Non-pigmented ciliary epithelial cell (primary cell): ENCODE measurements at places on chromosomes 1 and 21.

- DNase-seq = no peak
Observed at GRCh38 chr1:24344090-24344742, 25.1 kb downstream of the GRHL3 start.

- DNase-seq = peak; percentile 6
Observed at GRCh38 chr1:110783292-110783918, 89.5 kb upstream of the CD53 start.

GRCh38 chr1:221873673-221874072 lies 131.8 kb upstream of the DUSP10 start:
- DNase-seq = no peak

DNA sequence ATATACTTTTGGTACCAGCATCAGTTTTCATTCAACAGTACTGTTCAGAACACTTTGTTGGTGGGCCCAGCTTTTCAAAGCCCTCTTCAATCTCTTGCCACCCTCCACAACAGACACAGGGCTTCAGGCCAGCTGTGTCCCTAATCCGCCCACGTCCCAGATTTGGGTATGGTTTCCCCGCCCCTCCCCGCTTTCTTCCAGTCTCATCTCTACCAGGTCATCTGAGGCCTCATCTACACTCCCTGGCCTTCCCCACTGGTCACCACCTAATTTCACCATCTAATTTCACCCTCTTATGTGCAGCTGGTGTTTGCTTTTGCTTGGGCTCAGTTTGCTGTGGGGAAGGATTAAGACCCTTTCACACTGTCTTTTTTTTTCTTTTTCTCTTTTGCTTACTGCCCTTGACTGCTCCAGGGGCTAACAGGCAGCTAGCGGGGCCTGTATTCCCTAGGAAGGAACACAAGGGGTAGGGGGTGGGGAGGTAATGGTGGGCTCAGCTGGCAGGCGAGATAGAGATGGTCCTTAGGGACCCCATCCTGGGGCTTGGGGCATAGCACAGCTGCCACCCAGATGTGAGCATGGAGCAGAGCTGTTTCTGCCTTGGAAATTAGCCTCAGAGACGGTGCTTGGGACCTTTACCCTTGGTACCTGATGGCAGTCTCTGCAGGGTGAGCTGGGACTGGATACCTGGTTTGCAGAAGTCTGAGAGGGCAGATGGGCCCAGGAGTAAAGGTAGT lies 3.8 kb upstream of the EPB41 start:
- no peak for DNase-seq

DNA sequence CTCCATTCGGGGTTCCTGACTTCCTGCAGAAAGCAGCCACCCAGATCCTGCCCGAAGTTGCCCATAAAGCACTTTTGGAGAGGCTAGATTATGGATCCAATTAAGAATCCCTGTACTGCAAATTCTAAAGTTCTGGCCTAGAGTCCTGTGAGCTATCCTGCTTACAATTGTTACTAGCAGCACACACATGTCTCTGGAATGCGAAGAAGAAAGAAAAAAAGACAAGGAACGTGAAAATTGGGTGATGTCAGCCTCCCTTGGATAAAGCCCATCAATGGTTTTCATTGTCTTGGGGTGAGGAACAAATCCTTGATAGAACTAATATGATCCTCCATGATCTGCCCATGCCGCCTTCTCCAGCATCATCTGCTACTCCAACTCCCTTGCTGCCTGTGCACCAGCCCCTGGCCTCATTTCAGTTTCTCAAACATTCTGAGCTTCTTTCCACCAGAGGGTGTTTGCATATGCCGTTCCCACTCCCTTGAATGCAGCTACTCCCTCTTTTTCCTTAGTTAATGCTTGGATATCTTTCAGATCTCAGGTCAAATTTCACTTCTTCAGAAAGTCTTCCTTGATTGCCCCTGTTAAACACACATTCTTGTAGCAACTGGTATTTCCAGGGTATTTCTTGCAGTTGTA lies 94.0 kb downstream of the ST6GALNAC5 start:
- DNase-seq = no peak

- no peak for DNase-seq
Observed at GRCh38 chr1:246153796-246154212, 353.3 kb downstream of the SMYD3 start.

DNA sequence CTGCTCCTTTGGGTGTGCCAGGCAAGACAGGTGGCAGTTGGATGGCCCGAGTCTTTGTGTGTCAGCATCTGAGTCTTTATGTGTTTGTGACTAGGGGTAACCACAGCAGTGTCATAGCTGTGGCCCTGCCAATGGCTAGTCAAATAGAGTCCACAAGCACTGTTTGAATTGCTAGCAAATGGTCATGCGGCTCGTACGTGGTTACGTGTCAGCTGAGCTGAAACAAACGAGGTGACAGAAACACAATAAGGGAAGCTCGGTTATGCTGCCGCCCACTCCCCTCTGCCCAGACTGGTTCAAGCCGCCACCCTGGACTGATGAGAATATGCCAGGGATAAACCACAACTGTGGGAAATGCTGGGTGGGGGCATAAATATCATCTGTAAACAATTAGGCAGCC lies 174.3 kb upstream of the LMO4 start:
- DNase-seq = no peak

DNA sequence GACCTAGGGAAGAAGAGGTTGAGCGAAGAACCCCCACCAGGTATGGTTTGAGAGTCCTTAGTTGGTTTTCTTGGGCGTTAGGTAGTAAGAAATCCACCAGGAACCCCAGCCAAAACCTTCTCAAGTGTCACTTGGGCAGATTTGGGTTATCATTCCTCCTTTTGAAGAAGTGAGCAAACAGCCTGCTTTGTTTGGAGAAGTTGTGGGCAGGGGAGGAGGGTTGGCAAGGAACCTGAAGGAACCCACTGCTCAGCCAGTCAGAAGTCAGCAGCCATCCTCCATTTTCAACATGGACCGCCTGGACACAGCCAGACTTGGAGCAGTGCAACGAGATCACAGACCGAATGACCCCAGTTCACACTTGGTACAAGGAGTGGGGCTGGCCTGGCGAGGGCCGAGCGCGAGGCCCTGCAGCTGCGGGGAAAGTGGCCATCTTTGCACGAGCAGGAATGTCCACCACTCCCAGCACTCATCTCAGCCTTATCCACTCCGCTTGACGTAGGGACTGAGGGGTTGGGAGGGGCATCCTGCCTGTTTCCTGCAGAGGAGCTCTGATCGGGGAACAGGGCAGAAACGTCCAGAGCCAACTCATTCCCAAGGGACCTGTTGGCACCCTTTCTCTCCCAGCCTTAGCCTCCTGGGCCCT lies 7.2 kb downstream of the ADPRS start:
- DNase-seq = no peak

DNA sequence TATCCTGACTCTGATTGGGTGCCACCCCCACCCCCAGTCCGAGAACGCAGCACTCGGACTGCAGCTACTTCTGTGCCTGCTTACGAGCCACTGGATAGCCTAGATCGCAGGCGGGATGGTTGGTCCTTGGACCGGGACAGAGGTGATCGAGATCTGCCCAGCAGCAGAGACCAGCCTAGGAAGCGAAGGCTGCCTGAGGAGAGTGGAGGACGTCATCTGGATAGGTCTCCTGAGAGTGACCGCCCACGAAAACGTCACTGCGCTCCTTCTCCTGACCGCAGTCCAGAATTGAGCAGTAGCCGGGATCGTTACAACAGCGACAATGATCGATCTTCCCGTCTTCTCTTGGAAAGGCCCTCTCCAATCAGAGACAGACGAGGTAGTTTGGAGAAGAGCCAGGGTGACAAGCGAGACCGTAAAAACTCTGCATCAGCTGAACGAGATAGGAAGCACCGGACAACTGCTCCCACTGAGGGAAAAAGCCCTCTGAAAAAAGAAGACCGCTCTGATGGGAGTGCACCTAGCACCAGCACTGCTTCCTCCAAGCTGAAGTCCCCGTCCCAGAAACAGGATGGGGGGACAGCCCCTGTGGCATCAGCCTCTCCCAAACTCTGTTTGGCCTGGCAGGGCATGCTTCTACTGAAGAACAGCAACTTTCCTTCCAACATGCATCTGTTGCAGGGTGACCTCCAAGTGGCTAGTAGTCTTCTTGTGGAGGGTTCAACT lies 2.1 kb downstream of the RBM15 start:
- DNase-seq = no peak

- no peak for DNase-seq
Observed at GRCh38 chr21:15301014-15301413, 236.2 kb upstream of the NRIP1 start.
